ENCODE measurements at places on chromosomes 4 and X.

GRCh38 chr4:116632269-116632668 lies 453.1 kb downstream of the TRAM1L1 start:
- DNase-seq: no peak

DNA sequence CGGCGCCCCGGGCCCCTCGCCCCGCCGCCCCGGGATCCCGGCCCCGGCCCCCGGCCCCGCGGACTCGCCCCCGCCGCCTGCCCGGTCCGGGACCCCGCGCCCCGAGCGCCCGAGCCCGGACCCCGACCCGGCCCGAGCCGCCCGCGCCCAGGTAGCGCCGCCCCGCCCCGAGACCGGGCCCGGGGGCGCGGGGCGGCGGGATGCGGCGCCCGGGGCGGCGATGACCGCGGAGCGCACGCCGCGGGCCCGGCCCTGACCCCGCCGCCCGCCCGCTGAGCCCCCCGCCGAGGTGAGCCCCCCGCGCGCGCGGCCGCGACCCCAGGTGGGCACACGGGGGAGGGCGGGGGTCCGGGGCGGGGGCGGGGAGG lies 224 bp downstream of the FGFRL1 start:
- DNase-seq: no peak

DNA sequence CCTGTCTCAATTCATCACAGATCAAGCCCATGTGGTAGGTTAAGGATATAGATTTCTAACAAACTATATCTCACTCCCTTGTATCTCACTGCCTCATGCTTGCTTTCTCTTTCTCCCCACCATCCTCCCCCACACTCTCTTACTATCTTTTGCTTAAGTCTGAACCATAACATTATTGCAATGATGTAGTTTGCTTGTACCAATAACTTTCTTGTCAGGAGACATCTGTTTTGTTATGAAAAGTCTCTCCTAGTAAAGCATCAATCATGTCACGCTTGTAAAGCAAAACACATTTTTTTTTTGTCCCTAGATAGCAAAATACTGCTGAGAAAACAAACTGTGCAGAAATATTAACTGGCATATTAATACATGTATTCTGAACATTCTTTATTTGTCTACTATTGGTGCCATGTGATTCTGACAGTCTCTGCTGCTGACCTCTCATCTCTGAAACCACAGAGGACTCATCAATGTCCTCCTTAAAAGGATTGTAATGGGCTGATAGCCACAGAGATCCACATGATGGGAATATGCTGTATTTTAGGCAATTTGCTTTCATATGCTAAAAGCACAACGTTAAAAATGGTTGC lies 217.5 kb downstream of the VEGFC start:
- DNase-seq: no peak

DNA sequence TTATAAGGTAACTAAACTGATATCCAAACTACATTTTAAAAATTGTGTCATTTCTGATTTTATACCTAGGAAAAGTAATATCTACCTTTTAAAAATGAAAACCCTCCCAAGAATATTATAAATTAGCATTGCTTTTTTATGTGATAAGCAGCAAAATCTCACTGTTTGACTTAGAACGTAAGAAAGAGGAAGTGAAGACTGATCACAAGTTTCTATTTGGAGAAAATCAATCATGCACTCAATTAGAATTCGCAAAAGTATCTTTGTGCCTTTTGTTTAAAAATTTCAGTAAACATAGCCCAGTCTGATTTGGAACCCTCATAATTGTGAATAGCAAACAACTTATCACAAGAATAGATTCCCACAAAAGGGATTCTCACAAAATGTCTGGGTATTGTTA lies 142.7 kb downstream of the TENM3 start:
- DNase-seq: no peak

- no peak for DNase-seq
Measured at GRCh38 chr4:101103381-101104142, 243.8 kb downstream of the PPP3CA start.

Data from stimulated activated CD4-positive, alpha-beta T cell treated with anti-CD3 and anti-CD28 coated beads, Interleukin-1b, Interleukin-23, amount 100 ng/mL, for 4 hours (primary cell).